Posterior vena cava (tissue), 2 donors: ENCODE measurements at places on chromosomes 5 and 9. TPM values are rescaled to one million over a fixed set of nuclear protein-coding genes. Genes with fewer than 3 reads are reported as not detected.

GRCh38 chr9:70995511-70995910 is 125.9 kb downstream of the TRPM3 start:
- no peak for DNase-seq

- DNase-seq = no peak
Observed at GRCh38 chr9:73114058-73114457, 37.6 kb upstream of the ANXA1 start.

DNA sequence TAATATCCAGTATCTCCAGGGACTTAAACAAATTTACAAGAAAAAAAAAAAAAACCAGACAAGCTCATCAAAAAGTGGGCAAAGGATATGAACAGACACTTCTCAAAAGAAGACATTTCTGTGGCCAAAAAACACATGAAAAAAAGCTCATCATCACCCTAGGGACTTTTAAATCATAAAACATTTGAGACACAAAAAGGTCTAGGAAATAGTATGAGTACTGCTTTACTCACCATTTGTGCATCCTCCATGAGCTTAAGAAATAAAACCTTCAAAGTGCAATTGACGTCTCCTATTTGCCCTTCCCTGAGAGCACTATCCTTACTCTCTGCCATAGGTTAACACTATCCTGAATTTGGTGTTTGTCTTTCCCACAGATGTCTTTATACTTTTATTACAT is 193.7 kb upstream of the NREP start:
- no peak for DNase-seq

DNA sequence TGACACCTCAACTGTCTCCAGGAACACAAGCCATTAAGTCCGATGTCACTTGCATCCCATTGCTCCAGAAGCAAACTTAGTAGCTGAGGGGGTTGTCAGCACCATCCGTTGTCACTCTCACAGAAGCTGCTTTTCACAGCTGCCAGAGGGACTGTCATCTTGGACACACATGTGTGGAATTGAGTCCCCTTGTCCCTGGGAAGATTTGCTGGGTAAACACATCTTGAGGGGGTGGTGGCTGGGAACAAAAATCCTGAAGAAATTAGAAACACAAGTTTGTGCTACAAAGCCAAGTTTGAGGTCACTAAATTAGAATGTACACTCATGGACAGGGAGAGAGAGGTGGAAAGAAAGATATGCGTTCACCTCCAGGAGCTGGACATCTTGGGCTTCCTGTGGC is 55.2 kb upstream of the ADRA1B start:
- no peak for DNase-seq

DNA sequence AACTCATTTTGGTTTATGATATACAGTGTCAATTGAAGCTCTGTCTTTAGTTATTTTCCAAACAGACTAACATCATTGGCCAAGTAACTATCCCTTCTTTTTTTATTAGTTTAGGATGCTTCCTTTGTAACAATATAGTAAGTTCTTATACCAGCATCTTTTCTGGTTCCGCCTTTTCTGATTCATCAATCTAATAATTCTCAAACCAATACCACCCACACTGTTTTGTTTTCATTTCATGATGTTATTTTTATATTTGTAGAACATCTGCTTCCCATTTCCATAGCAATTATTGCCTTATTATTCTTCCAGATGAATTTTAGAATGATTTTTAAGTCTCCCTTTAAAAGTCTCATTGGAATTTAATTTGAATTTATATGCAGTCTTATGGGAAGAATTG is 218.1 kb downstream of the RFK start:
- no peak for DNase-seq

- no peak for DNase-seq
Observed at GRCh38 chr5:103280967-103281366, 22.4 kb downstream of the MACIR start.

Gene GLRA1
- total RNA-seq = not detected

Gene MARVELD2
- 1.00 TPM for total RNA-seq
